Globus pallidus (tissue), 1 donor: ENCODE measurements at places on chromosomes 12 and 14.
A peak's percentile ranks its signal among the peaks of the same experiment; 100 is the strongest.

GRCh38 chr14:100653409-100653808, 66.2 kb upstream of the BEGAIN start:
- DNase-seq = no peak

- peak; percentile 34 for DNase-seq
Observed at GRCh38 chr12:124097701-124098100, 124.7 kb downstream of the ZNF664 start.

- no peak for DNase-seq
Observed at GRCh38 chr12:69189378-69189978, 49.9 kb upstream of the CPSF6 start.

GRCh38 chr14:91018481-91018880, 42.0 kb downstream of the RPS6KA5 start:
- no peak for DNase-seq

- DNase-seq = no peak
Observed at GRCh38 chr12:122672515-122672914, 30.6 kb downstream of the HCAR2 start.

- DNase-seq = no peak
Observed at GRCh38 chr12:68759852-68760251, 13.9 kb downstream of the SLC35E3 start.

DNA sequence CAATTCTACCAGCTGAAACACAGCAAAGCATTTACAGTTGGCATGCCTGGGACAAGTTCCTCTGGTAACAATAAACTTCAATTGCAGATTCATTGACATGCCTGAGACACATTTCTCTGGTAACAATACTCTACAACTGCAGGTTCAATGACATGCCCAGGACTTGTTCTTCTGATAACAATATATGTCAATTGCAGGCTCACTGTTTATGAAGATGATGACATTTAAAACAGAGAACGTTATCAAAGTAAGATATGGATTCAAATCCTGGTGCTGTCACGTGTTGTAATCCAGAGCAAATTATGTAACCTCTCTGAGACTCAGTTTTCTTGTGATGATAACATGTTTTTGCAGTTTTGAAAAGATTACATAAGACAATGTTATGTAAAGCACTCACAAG, 20.5 kb downstream of the KITLG start:
- DNase-seq = no peak

- no peak for DNase-seq
Observed at GRCh38 chr12:87960566-87960965, 68.6 kb downstream of the C12orf50 start.

GRCh38 chr12:117313926-117314325, 47.5 kb downstream of the NOS1 start:
- no peak for DNase-seq

- DNase-seq = no peak
Observed at GRCh38 chr14:97395068-97395467, 597.9 kb downstream of the VRK1 start.

DNA sequence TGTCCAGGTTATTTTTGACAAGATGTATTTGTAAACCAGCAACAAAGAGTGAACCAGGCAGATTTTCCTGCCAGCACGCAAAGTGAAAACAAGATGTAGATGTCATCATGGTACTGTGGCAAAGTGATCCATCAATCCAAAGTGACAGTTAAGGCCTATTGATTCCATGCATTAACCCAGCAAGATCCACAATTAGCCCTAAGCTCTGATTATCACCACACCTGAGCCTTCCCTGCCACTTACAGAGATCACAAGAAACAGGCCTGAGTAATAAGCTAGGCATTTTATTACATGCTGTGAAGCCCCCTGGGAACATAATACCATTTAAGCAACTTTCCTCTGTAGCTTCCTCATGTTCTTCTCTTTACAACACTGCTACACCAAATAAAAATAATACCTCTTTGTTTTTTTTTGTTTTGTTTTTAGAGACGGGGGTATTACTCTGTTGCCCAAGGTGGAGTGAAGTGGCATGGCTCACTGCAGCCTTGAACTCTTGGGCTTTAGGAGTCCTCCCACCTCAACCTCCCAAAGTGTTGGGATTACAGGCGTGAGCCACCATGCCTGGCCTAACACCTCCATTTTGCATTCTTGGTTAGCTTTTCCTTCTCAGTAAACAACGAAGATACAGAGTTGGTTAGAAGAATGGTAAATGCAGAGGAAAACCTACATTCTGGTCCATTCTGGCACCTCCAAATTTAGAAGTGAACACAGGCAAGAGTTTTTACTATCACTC, 85.5 kb downstream of the STON2 start:
- DNase-seq = no peak

GRCh38 chr14:104274806-104275205, 136.4 kb downstream of the KIF26A start:
- DNase-seq = no peak

- DNase-seq = no peak
Observed at GRCh38 chr14:75025082-75025481, 22.4 kb downstream of the EIF2B2 start.

GRCh38 chr12:113149361-113150150, at the start of gene CFAP73:
TSS of gene CFAP73 (plus strand) at chr12:113149724. CDS start at chr12:113149858, 134 bp downstream.
- DNase-seq = peak; percentile 66

GRCh38 chr14:41419709-41420108, 187.0 kb upstream of the LRFN5 start:
- no peak for DNase-seq

- no peak for DNase-seq
Observed at GRCh38 chr14:96660123-96660522, 137.1 kb upstream of the VRK1 start.

DNA sequence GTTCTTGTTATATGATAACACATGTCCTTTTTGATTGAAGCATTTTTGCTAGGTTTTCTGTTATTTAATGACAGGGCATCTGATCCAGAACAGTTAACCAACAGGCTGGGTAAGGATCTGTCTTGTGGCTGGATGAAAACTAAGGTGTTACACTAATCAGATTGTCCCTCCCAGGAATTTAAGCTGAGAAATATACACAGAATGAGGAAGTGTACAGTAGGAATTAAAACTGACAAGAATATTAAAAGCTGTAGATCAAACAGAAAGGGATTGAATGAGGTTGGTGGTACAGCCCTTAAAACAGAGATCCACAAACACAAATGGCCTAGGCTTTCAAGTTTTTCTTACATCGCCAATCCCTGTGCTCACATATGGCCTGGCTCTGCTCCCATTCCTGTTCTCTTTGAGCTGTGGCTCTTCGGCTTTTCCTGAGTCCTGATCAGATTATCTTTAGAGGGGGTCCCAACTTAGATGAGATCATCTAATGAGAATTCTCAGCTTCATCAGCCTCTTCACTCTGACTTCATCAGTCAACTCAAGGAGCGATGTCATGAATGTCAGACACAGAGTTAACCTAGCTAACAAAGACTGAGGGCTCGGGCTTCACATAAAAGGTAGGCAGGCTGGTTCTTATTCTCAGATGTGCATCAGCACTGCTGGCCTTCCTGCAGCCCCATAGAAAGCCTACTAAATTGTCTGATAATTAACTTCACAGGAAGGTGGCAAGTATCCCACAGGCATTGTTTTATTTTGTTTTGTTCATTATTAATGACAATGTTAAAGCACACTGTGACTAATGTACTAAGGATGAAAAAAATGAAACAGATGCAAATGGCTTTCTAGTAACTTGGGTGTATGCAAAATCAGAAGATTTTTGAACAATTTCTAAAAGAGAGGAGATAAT, 11.4 kb downstream of the PYGL start:
- no peak for DNase-seq
